ENCODE measurements at places on chromosomes 16 and 17. TPM values are rescaled to one million over a fixed set of nuclear protein-coding genes. Genes with fewer than 3 reads are reported as not detected.
A peak's percentile ranks its signal among the peaks of the same experiment; 100 is the strongest.

GRCh38 chr17:8976638-8977037 is 11.1 kb upstream of the PIK3R5 start:
- DNase-seq = no peak

EXOC3L1 gene
- total RNA-seq = 1.4 TPM

GRCh38 chr16:27929818-27930217 is 133.7 kb downstream of the GSG1L start:
- no peak for DNase-seq

CCDC57 gene
- total RNA-seq = 0.91 TPM

- DNase-seq = peak; percentile 47
Observed at GRCh38 chr17:30021708-30022317, 80.4 kb downstream of the EFCAB5 start.

TEKT5 gene
- 1.4 TPM for total RNA-seq

GRCh38 chr17:2207815-2208515 is 95.6 kb downstream of the SMG6 start:
- DNase-seq = no peak

- DNase-seq = no peak
Observed at GRCh38 chr17:21252289-21252795, 868 bp downstream of the NATD1 start.

GRCh38 chr16:77969861-77970260 is 52.5 kb upstream of the CLEC3A start:
- no peak for DNase-seq

HBM gene
- total RNA-seq = not detected

GRCh38 chr16:14181371-14182050 is 110.4 kb downstream of the MRTFB start:
- peak; percentile 46 for DNase-seq
